Heart right ventricle (tissue), 16 donors: ENCODE measurements at places on chromosomes 12 and 14.

- H3K27me3 ChIP-seq = no peaks in the 10 kb centered on the region
- no peaks in the 10 kb centered on the region for H3K4me1 ChIP-seq
- no peaks in the 10 kb centered on the region for H3K36me3 ChIP-seq
- no peak overlapping the region for H3K4me3 ChIP-seq
Measured at GRCh38 chr12:20946732-20947131, 136.2 kb downstream of the SLCO1B3 start.

GRCh38 chr12:120012067-120012621 is 23.1 kb downstream of the BICDL1 start:
- DNase-seq = no peak
- H3K4me1 ChIP-seq = no peaks in the 10 kb centered on the region
- no peak overlapping the region for H3K4me3 ChIP-seq
- no peaks in the 10 kb centered on the region for H3K36me3 ChIP-seq

DNA sequence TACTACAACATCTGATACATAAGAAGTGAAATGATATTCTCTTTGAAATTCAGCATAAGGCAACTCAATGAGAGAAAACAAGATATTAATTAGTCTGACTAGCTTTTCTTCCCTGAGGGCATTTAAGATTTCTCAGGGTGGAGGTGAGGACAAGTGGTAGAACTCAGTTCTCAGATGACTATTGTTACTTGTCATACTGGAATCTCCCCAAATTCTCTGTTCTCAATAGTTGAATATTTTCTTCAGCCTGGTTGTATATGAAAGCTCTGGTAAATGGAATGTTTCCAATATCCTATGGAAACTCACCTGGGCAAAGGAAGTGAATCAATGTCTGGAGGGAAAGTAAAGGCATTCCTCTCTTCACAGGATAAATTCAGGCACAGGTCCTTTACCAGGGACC is 18.2 kb upstream of the ITGA5 start:
- no peak for DNase-seq
- H3K4me1 ChIP-seq = peaks cover 17% of the 10 kb centered on the region
- H3K36me3 ChIP-seq = no peaks in the 10 kb centered on the region
- no peak overlapping the region for H3K4me3 ChIP-seq
- no peaks in the 10 kb centered on the region for H3K27me3 ChIP-seq

GRCh38 chr12:110776410-110776809 is 33.7 kb upstream of the PPP1CC start:
- no peaks in the 10 kb centered on the region for H3K27me3 ChIP-seq
- H3K36me3 ChIP-seq = no peaks in the 10 kb centered on the region
- no peak for DNase-seq
- H3K4me1 ChIP-seq = peaks cover 6% of the 10 kb centered on the region
- H3K27ac ChIP-seq = no peak overlapping the region

DNA sequence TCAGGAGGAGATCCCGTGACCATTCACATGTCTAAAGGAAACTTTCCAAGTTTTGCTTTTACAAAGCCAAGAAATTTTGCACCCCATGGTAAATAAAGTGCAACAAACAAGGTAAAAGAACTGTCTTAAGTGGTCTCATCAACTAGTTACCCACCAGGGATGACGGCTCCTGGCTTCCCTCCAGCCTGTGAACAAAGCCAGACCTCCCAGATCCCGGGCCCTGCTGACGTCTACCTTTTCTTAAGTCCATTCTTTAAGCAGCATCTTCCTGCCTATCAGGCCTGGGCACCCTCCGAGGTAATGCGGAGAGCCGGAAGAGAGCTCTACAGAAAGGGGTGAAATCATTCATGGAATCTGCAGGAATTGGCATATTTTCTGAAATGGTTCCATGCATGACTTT is 58.0 kb upstream of the DAAM1 start:
- no peak overlapping the region for H3K27ac ChIP-seq
- H3K4me3 ChIP-seq = peak overlapping the region; percentile 22
- no peaks in the 10 kb centered on the region for H3K4me1 ChIP-seq
- no peak for DNase-seq
- no peaks in the 10 kb centered on the region for H3K36me3 ChIP-seq
- no peaks in the 10 kb centered on the region for H3K27me3 ChIP-seq

GRCh38 chr12:39429809-39430208 is 13.1 kb downstream of the KIF21A start:
- peaks cover 11% of the 10 kb centered on the region for H3K4me1 ChIP-seq
- H3K27ac ChIP-seq = no peak overlapping the region
- H3K36me3 ChIP-seq = no peaks in the 10 kb centered on the region
- H3K27me3 ChIP-seq = no peaks in the 10 kb centered on the region

DNA sequence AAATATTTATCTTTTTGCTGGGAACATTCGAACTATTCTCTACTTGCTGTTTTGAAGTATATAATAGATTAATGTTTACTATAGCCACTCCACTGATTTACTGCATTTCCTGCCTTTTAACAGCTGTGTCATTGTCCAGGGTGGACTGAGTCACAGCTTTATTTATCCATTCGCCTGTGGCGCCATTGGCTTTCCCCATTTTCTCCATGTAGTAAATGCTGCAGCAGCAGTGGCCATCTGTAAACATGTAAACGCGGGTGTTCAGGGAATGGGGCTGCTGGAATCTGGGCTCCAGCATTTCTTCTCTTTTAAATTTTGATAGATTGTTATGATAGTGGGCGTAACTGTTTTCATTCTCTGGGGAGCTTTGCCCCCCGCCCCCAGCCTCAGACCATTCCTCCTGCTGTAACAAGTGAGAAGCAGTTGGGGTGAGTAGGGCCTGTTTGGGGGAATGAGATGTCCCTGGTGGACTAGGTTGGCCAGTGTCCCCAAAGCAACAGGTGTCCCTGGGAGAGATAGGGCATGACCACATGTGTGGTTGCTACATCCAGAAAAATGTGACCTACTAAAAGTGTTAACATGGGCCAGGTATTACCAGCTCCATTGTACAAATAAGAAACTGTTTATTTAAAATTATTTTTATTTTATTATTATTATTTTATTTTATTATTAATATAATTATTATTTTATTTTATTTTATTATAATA is 32.9 kb downstream of the RIN3 start:
- H3K4me3 ChIP-seq = no peak overlapping the region
- H3K27ac ChIP-seq = no peak overlapping the region
- peaks cover 18% of the 10 kb centered on the region for H3K4me1 ChIP-seq
- H3K27me3 ChIP-seq = no peaks in the 10 kb centered on the region
- no peak for DNase-seq

GRCh38 chr12:76738824-76739579 is 24.9 kb upstream of the ZDHHC17 start:
- no peaks in the 10 kb centered on the region for H3K4me1 ChIP-seq
- H3K36me3 ChIP-seq = no peaks in the 10 kb centered on the region
- no peak overlapping the region for H3K4me3 ChIP-seq
- H3K27ac ChIP-seq = no peak overlapping the region
- no peak for DNase-seq
- no peaks in the 10 kb centered on the region for H3K27me3 ChIP-seq

DNA sequence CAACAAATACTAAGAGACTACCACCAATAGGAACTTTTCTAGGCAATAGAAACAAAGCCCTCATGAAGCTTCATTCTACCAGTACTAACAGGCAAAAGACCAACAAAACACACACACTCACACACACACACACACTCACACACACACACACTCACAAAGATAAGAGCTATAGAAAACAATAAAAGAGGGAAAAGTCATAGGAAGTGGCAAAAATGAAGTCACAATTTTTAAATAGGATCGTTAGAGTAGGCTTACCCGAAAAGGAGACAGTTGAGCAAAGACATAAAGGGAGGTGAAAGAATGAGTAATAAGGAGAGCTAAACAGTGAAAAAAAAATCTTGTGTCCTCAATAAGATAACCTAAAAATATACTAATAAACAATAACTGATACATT is 66.5 kb downstream of the C2CD5 start:
- H3K4me3 ChIP-seq = no peak overlapping the region
- H3K27ac ChIP-seq = no peak overlapping the region
- H3K36me3 ChIP-seq = no peaks in the 10 kb centered on the region
- H3K27me3 ChIP-seq = no peaks in the 10 kb centered on the region
- H3K4me1 ChIP-seq = no peaks in the 10 kb centered on the region

GRCh38 chr14:56237398-56237797 is 119.2 kb downstream of the PELI2 start:
- no peak for DNase-seq
- H3K4me1 ChIP-seq = peaks cover 13% of the 10 kb centered on the region
- H3K4me3 ChIP-seq = no peak overlapping the region
- no peaks in the 10 kb centered on the region for H3K27me3 ChIP-seq
- H3K36me3 ChIP-seq = no peaks in the 10 kb centered on the region
